8988T (cell line): ENCODE measurements at places on chromosomes 11 and 22.

DNA sequence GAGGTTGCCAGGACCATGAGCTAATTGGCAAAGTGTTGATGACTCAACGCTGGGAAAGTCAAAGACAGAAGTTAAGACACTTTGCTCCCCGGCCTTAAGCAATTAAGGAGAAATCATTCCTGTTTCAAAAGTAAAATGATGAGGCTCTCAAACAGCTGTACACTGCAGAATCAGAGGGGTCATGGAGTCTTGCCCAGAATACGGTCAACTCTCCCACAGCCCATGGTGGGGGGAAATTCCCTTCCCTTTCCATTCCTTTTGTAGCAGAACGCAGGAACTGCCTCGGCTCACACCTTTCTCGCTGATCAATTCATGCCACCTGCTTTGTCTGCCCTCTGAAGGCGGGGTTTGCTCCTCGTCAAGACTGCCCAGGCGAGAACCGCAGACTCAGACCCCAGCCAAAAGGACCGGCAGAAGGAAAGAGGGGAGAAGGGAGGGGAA lies 52.8 kb downstream of the MN1 start:
- no peak for DNase-seq

DNA sequence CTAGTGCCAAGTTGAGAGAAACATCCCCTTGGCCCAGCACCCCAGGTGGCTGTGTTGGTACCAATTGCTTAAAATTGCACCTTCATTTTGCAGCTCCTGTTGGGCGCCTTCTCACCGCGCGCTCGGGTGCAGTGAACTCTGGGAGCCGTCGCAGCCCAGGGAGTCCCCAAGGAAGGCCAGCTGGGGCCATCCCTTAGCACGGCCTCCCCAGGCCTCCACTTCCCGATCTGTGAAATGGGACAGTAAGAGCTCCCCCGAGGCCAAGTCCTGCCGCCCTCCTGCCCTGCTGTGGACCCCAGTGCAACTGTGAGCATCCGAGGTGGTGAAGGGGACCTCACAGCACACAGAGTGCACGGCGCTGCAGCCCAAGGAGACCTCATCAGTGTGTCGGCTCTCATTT lies 1234.1 kb downstream of the BRD1 start:
- DNase-seq = no peak

DNA sequence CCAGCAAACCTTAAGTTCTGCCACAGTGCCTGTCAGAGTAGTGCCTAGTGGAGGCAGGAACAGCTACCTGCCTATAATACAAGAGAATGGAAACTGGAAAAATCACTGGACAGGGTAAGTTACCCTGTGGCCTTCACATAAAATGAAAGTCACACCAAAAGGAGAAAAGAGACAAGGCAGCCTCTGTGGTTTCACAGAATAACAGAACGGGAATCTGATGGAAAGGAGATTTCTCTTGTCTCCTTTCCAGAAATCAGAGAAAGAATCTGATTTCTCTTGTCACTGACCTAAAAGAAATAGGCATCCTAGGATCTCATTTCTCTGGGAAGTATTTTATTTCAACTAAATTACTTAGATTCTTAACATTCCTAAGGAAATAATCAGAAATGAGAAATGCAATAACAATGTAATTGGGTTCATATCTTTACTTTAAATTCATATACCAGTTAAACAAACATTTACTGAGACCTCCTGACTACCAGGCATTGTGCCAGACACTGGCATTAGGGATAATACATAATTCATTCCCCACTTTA lies 41.6 kb downstream of the PRCP start:
- DNase-seq = no peak

DNA sequence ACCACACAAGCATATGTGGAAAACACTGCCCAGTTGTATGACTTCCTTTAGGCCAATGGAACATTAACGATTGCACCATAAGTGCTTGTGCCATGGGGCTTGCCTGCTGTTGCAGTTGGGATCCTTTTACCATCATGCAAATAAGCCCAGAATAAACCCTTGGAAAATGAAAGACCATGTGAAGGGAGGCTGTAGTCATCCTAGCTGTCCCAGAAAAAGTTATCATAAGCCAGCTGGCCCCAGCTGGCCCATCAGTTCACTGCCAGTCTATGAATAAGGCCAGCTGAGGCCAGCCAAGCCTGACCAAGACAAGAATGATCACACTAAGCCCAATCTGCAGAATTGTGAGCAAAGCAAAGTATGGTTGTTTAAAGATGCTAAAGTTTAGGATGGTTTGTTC lies 253.9 kb upstream of the ARHGAP20 start:
- DNase-seq = no peak
